NCI-H1417 treated with DMSO at 0.1 percent for 48 hours (cell line): ENCODE measurements at places on chromosomes 3 and 15.

- DNase-seq, result no peak
Observed at GRCh38 chr15:52427804-52428203, 100.9 kb downstream of the MYO5A start.

GRCh38 chr15:83102346-83102745 is 5.1 kb upstream of the TM6SF1 start:
- DNase-seq, result no peak

GRCh38 chr3:185337231-185337816 is 25.6 kb upstream of the MAP3K13 start:
- no peak for DNase-seq

DNA sequence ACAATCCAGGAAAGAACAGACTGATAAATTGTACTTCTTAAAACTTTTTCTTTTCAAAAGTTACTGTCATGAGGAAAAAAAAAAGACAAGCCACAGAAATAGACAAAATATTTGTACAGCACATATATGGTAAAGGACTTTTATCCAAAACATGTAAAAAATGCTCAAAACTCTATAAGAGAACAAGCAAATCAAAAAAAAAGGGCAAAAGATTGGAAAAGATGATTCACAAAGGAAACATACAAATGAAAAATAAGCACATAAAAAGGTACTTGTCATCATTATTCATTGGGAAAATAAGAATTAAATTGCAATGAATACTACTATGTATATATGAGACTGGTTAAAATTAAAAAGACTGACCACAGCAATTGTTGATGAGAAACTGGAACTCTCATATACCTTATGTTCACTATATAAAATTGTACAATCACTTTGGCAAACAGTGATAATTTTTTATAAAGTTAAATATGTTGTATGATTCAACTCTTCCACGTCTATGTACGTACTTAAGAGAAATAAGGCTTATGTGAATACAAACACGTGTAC is 39.7 kb downstream of the DIPK2A start:
- no peak for DNase-seq

DNA sequence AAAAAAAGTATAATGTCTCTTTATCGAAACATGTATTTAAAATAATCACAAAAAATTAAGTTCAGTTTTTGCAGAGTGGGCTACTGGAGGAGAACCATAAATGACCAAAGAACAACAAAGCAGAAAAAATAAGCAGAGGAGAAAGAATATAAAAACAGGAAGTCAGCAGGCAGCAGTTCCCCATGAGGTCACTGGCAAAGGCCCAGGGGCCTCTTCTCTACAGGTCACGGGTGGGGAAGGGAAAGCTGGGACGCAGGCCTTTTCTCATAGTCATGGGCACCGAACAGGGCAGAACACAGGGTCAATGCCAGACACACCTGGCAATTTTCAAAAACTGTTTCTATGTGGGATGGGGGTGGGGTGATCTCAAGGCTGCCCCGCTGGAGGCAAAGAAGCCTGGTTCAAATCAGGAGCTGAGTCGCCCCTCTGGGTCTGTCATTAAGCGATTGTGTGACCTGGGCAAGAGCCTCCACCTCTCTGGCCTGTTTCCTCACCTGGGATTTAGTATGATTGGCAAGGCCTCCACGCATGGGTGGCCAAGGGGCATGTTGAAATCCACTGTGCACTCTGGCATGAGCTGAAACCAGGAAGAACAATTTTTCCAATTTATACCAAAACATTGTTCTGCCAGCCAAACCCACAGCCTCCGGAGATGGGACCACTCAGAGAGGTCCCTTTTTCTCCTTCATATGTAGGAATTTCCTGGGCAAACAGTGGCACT is 43.8 kb upstream of the UACA start:
- DNase-seq, result no peak

GRCh38 chr3:21839176-21839575 is 88.2 kb upstream of the ZNF385D start:
- no peak for DNase-seq

- DNase-seq, result no peak
Observed at GRCh38 chr3:183180110-183180783, 17.7 kb upstream of the LAMP3 start.

DNA sequence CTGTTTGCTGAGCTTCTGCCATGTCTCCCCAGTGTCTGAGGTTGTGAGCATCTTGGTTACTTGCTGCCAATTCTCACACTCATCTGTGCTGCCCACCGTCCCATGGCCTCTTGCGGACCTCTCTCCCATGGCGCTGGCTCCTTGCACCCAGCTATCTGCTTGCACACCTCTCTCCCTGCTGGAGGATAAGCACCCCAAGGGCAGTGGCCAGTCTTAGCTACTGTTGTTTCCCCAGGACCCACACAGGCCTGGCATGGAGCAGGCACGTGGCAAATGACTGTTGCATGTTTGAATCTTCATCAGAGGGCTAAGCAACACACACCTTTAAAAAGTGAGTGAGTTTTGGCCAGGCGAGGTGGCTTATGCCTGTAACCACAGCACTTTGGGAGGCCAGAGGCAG is 14.7 kb downstream of the LIPC start:
- DNase-seq, result no peak

DNA sequence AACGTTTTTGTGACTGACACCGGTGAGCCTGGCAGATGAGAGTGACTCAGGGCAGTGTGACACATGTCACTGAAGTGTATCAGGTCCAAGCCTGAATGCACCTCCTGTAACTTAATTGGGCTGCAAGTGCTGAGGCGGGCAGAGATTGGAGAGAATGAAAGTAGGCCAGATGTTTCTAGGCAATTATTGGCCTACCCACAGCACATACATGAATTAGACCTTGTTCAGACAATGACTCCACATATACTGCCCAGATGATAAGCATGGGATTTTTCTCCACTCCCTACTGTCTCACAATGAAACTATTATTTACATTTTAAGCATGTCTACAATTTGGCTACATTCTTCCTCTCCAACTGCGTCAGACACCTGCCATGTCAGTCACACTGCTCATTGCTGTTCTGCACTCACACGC is 187.3 kb upstream of the ZNF385D start:
- DNase-seq, result no peak

DNA sequence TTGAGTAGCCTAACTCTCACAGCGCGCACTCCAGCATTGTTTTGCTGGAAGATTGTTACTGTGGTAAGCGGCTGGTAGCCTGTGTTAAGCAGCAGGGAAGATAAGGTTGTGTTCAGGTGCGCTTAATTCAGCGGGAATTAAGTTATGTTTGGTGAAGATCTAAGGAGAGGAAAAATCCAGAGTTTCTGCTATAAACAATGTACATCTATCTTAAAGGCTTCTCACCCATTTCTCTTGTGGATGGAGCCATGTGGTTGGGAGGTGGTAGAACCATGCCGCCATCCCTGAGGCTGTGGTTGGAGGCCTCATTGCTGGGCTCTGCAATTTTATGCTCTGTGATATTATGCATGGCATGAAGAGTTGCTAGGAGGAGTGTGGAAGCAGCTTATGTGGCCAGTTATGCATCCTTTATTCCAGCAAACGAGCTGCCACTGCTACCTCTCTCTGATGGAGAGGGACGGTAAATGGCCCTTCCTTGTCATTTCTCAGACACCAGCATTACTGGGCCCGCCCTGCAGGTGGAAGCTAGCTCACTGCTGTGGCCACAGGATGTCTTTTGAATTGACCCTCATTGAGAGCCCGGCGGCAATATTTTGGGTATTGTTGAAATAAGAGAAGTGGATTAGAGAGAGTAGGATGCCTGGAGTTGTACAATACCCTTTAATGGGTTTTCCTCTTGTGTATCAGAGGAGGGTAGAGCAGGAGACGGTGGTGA is 1.3 kb downstream of the MINAR1 start:
- no peak for DNase-seq

- DNase-seq, result no peak
Observed at GRCh38 chr15:57677204-57677603, 29.3 kb upstream of the POLR2M start.

- DNase-seq, result no peak
Observed at GRCh38 chr15:78243058-78243457, 8.7 kb upstream of the ACSBG1 start.

DNA sequence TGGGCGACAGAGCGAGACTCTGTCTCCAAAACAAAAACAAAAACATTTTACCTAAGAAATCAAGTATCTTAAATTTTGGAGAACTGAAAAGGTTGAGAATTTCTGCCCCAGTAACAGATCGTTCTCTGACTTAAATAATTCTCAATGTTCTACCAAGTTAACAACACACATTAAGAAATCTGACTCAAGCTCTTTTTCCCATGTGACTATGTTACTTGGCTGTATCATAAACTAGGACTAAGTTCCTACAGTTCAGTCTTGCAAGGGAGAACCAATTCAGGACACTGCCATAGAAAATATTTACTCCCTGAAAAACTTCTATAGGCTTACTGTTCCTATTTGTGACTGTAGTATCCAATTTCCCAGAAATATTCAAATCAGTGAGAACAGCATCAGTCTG is 20.9 kb upstream of the USF3 start:
- no peak for DNase-seq

- DNase-seq, result no peak
Observed at GRCh38 chr3:65098400-65098799, 410.6 kb upstream of the ADAMTS9 start.

- no peak for DNase-seq
Observed at GRCh38 chr3:12560505-12561190, 3.8 kb downstream of the MKRN2 start.

GRCh38 chr3:132083583-132084279 is 48.9 kb upstream of the CPNE4 start:
- DNase-seq, result no peak

GRCh38 chr3:196963631-196963953 is 5.0 kb downstream of the PIGZ start:
- DNase-seq, result no peak

DNA sequence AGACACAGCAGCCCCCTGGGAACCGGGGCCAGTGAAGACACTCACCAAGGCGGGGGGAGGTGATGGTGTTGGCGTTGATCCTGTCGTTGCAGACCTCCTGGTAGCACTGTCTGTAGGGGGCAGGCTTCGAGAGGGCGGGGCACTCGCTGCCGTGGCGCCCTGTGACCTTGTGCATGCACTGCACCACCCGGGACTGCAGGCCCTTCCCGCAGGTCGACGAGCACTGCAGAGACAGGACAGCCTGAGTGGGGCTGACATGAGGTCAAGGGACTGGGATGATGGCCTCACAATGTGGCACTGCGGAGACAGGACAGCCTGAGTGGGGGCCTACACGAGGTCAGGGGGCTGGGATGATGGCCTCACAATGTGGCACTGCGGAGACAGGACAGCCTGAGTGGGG is 242.8 kb upstream of the LYSMD4 start:
- no peak for DNase-seq

- no peak for DNase-seq
Observed at GRCh38 chr3:65005486-65005885, 317.7 kb upstream of the ADAMTS9 start.

DNA sequence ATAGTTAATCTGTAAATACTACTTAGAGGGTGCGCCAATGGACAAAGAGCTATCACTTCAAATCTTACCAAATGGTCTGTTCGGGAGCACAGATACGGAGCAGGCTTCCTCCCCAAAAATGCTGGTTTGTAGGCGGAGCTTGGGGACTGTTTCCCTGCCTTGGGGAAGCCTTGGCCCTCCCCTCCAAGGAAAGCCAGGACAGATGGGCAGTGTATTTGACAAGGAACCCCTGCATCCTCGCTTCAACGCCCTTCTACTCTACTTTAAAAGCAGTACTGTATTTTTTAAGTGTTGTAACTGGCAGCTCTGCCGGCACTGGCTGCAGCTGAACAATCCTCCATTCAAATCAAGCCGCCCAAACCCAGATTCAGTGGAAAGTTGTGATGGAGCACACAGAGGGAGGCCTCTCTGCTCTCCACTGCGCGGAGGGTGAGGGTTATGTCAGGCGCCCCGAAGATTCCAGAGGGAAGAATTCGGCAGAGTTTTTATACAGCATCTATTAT is 83.1 kb upstream of the FNDC3B start:
- no peak for DNase-seq

DNA sequence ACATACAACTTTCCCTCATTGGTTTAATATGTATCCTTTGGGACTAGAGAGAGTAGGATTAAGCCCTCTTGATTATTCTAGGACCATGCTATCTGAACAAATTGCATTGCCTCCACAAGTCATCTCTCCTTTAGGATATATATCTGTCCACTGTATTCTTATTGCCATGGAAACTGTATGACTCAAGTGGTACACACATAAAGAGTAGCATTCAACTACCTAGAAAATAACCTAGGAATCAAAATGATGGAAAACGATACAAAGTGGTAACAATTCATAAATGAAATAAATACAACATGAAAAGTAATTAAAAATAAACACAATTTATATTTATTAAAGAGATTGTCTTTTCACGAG is 212.1 kb upstream of the P2RY1 start:
- no peak for DNase-seq

DNA sequence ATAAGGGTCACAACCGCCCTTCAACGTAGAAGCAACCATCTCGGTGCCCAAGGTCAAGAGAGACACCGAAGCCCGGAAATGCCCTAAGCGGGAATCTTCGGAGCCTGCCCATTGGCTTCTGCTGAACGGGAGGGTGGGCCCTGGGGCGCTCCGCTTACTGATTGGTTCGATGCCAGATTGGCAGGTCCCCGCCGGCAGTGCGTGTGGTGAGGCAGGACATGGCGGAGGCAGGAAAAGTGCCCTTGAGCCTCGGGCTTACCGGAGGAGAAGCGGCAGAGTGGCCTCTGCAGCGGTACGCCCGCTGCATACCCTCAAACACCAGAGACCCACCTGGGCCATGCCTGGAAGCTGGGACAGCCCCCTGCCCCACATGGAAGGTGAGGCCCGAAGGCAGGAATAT is at the start of gene REC114:
REC114 (plus strand) TSS at position 197 of the 400 bp plus-strand sequence; CDS start at position 219, 22 bp downstream.
- DNase-seq, result no peak

GRCh38 chr3:45182915-45183871 is 37.0 kb upstream of the CDCP1 start:
- no peak for DNase-seq

GRCh38 chr3:143278721-143279120 is 159.2 kb downstream of the CHST2 start:
- no peak for DNase-seq

DNA sequence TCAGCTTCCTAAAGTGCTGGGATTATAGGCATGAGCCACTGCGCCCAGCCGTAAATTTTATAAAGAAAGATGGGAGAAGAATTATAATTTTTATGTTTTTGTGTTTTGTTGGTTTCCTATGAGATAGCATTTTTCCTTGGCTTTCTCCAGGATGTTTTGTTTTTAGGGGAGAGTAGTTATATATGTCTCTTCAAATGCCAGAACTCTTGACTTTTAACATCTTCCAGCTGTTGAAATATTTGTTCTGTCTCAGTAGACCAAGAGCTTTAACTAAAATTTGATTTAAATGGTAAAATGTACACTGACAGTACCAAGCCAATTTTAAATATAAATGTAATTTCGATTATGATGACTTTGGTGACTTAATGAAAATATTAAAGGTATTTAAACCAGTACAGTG is 96.8 kb downstream of the DHX36 start:
- no peak for DNase-seq
